ENCODE measurements at places on chromosomes 2 and 18. TPM values are rescaled to one million over a fixed set of nuclear protein-coding genes. Genes with fewer than 3 reads are reported as not detected.

SGPP2 gene
- total RNA-seq, result not detected

IL1F10 gene
- not detected for total RNA-seq

STPG4 gene
- under 0.01 TPM for total RNA-seq

GPR39 gene
- not detected for total RNA-seq

ABHD1 gene
- not detected for total RNA-seq

ZSWIM2 gene
- total RNA-seq, result under 0.01 TPM

SERPINB2 gene
- not detected for total RNA-seq

ZSCAN30 gene
- total RNA-seq, result 7.8 TPM

HOXD12 gene
- not detected for total RNA-seq

POTEJ gene
- 0.38 TPM for total RNA-seq

HJURP gene
- 9.5 TPM for total RNA-seq

DAPL1 gene
- total RNA-seq, result not detected

ALLC gene
- not detected for total RNA-seq

RAB11FIP5 gene
- 41.6 TPM for total RNA-seq

CRYGC gene
- not detected for total RNA-seq

DNA sequence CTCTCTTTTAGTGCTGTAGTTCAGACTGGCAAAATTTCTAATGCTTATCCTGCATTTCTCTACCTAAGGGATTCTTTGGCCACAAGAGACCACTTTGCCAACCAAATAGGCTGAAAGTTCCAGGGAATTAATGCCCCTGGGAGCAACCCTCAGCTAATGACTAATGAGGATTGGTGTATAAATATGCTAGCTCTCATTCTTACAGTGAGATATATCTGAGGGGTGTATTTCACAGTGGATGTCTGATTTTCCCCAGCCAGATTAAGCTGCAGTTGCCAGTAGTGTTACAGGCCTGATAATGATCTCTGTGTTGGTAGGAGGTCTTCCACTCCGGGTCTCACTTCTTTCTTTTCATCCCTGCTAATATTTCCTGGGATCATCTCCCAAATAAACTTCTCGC is 90.4 kb downstream of the GULP1 start:
- DNase-seq, result no peak

GRCh38 chr18:80034852-80035406 is 695 bp downstream of the RBFA start:
- no peak for DNase-seq

DNA sequence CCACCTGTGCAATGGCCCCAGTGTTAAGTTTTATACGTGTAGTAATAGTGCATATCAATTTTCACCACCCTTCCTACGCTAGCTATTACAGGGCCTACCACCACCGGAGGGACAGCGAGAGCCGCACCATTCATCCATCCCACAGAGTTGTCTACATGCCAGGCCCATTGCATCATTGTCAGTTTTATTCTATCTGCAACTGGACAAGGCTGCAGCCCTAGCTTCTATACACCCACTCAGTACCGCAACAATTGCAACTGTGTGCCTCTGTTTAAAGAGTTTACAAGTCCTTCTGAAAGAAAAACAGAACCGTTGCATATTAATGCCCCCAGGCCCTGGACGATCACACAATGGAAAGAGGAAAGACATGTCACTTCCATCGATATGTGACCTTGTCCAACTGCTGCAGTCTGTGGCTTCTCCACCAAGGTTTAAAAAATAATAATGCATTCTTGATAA is 58.6 kb downstream of the ZEB2 start:
- DNase-seq, result no peak

DNA sequence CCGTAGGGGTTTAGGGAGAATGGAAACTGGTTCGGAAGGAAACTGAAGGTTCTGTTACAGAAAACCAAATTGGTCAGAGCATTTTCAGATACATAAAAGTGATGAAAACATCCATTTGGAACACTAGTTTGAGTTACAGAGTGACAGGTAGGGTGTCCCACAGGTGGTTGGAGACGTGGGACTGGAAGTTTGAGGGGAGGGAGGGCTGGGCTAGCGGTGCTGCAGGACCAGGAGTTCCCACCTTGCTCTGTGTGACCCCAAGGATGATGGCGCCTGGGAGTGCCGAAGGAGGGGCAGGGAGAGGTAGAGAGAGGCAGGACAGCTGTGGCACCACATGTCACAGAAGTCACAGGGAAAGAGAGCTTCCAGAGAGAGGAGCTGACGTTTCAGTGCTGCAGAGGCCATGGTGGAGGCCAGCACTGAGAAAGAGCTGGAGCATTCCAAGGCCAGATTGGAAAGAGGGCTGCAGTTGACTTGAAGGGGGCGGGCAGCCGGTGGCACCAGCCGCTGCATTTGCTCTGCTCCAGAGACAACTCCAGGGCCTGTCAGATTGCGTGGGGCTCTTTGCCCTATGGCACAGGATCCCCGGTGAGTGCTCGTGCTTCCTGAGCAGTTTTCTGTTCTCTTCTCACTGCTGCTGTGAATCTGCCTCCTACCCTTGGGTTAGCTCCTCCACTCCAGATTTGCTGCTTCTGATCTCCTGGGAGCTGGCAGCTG is 56.2 kb upstream of the FOSL2 start:
- DNase-seq, result no peak

DNA sequence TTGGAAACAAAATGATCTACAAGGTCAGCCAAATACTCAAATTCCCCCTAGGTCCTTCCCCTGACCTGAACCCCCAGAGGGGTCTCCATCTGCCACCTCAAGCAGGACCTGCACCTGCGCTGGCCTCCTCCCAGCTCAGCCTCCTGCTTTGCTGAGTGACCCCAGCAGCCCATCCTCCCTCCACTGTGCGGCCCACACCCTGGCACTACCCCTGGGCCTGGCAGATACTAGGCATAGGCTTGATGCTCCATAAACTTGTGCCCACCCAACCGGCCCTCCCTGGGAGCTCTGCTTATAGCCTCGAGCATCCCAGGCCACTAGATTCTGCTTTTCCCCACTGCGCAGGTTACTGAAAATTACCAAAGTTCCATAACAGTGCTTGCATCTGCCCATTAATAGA is 156.2 kb downstream of the HDAC4 start:
- no peak for DNase-seq

DNA sequence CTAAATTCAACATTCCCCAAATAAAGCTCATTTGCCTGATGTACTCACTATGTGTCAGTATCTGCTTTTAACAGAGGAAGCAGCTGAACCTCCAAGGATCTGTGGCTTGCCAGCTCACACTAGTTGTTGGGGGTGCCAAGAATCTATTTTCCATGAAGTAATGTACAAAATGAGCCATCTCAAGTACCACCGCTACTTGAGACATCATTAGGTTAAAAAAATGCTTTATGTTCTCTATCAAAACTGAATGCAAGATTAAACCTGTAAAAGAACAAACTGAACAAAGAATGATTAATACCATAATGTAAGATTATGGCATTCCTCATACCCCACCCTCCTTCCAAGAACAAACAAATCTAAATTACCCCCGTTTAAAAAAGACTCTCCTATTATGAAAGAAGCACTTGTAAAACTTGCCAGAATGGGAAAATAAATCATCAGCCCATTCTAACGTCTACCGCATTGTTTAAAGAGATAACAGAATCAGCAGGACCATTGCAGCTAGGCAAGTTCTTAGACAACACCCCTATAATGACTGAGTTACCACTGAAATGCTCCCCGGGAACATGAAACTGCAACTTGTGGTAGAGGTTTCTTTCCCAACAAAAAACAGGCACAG is 471.6 kb downstream of the DLGAP1 start:
- DNase-seq, result no peak

GRCh38 chr2:175010848-175011254 is 5.7 kb upstream of the CHN1 start:
- no peak for DNase-seq

- peak; percentile 1 for DNase-seq
Observed at GRCh38 chr2:58539973-58540372, 298.8 kb upstream of the FANCL start.

GRCh38 chr2:64914735-64915509 is 74.3 kb upstream of the SLC1A4 start:
- no peak for DNase-seq

DNA sequence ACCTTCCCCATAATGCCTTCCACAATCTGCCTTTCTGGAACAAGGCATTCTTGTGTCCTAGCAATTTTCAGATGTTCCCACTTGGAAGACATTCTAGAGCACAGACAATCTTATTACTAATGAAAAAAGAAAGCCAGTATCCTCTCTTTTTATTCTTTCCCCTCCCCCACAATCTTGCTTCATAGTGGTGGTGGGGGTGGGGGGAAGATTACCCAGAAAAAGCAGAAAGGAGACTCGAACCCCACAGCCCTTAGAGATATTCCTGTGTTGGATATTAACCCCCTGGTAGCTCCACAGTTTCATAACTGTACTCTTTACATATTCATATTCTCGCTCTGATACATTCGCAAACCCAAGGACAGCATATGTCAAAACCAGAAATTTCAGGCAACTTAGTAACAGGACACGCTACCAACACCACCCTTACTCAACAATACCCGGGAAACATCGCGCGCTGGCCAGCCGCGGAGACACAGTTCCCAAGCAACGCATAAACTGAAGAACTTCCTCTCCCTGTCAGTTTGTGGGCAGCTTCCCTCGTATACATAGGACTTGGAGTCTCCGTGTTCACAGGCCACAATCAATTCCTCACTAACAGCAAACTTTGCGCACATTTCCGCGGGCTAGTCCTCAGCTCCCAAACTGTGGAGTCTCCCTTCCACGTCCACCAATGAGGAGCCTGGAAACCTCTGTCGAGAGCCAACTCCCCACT is 793 bp downstream of the NR4A2 start:
- DNase-seq, result peak; percentile 83

- no peak for DNase-seq
Observed at GRCh38 chr2:122182616-122183355, 427.3 kb downstream of the TSN start.

DNA sequence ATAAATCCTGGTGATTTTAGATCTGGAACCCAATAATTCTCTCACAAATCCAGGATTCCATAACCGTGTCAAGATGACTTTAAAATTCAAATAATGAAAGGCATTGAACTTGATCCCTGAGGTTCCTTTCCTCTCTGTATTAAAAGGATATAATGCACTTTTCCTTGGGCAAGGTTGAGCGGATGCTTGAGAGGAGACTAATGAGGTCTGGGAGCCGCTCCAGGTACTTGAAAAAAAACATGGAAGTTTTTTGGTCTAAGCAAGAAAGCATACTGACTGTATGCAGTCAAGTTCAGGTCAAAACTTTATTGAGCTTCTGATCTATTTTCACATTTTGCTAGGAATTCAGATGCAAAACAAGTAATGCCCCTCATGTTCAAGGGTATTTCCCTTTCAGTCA is 318.5 kb downstream of the RAD51AP2 start:
- DNase-seq, result no peak

All from dermis microvascular lymphatic vessel endothelial cell (primary cell).